Activated T-helper 1 cell treated with anti-CD3 and anti-CD28 coated beads, Interleukin-2, amount 50 U/mL, for 16 hours (primary cell): ENCODE measurements at places on chromosomes 4 and X.

DNA sequence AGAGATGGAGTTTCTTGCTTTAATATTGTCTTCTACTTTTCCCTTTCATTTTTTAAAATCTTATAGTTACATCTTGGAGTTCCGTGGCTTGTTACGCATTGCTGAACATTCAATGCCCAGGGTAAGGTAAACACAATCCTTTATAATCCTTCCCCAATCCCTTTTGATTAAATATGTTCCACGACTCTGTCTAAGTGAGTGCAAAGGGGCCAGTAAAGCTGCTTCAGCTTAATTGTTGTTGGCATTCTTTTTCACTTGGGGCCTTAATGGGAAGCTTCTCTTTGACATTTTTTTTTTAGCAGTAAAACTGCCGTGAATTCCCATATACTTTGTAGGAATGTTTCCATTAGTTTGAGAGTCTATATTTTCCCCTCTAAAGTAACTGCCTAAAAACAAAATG lies 1028.1 kb downstream of the C4orf33 start:
- no peak for DNase-seq

GRCh38 chr4:173226401-173226888 lies 57.8 kb downstream of the GALNT7 start:
- DNase-seq, result no peak

DNA sequence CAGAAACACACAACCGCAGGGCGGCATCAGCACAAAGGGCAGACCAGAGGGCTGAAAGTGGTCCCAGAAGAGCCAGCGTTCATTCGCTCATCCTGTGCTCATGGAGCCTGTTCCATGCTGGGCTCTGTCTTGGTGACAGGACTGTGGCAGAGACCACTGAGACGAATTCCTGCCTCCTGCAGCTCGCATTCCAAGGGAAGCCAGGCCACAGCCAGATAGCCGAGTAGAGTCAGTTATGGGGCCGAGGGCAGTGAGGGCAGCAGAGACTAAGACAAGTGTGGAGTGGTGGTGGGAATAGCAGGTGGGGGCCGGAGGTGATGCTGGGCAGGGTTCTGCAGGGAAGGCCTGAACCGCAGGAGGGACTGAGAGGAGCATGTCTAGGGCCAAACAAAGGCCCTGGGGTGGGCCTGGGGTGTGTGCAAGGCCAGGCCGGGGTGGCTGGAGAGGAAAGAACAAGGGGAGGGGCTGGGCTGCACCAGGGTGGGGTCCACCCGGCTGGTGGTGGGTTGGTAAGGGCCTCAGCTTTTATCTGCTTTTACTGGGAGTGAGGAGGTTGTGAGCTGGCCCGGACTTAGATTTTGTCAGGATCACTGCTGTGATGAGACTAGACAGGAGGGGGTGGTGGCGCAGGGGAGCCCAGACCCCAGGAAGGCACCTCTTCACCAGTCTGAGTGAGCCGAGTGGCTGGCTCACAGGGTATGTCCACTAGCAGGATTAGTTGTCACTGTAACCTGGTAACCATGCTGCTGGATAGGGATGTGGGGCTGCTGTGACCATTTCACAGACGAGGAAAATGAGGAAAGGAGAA lies 6.3 kb downstream of the PSAPL1 start:
- DNase-seq, result no peak

- no peak for DNase-seq
Observed at GRCh38 chrX:122464341-122464740, 719.7 kb upstream of the GRIA3 start.

DNA sequence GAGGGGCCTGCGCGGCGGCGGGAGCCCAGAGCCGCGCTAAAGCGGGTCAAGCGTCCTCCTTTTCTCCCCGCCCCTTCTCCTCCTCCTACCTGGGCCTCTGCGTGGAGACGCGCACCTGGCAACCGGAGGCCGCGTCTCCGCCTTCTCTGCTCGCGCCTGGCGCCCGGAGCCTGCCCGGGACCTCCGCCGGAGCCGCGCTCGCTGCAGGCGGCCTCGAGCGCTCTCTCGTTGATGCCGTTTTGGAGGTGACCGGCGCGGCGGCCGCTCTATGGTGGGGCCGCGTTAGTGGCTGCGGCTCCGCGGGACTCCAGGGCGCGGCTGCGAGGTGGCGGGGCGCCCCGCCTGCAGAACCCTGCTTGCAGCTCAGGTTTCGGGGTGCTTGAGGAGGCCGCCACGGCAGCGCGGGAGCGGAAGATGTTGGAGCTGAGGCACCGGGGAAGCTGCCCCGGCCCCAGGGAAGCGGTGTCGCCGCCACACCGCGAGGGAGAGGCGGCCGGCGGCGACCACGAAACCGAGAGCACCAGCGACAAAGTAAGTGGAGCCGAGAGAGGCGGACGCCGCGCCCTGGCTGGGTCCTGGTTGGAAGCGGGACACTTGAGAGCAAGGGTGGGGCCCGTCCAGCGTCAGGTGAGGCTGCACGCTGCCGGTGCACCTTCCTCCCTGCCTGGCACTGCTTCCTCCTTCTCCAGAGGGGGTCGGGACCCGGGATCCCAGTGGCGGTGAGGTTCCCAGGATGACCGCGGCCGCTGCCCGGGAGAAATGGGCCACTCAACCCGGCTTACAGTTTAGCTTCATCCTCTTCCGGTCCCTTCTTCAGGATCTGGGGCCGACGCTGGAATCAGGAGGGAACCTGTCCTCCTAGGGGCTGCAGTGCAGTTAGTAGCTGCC lies at the start of gene CDS1:
CDS1 (plus strand) TSS at position 140 of the 888 bp plus-strand sequence; CDS start at position 415, 275 bp downstream.
- no peak for DNase-seq

GRCh38 chr4:145498430-145498829 lies 16.8 kb downstream of the SMAD1 start:
- DNase-seq, result no peak

GRCh38 chr4:71009890-71010588 lies 16.6 kb downstream of the DCK start:
- no peak for DNase-seq
